ENCODE measurements at places on chromosomes 5 and 9.

DNA sequence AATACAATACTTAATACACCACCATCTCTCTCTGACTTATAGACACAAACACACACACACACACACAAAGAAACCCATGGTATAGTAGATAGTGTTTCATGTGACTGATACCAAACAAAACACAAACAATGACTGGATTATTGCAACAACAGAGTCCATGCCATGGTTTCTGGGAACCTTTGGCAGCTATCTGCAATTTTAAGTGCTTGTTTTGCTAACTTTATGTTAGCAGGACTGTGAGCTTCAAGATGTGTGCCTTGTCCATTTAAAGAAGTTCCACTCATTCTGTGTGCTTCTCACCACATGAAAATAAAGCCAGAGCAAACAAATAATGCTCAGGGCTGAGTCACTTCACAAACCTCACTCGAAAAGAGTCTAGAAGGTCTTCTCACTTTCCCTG, 15.1 kb upstream of the LURAP1L start:
- no peak for DNase-seq

DNA sequence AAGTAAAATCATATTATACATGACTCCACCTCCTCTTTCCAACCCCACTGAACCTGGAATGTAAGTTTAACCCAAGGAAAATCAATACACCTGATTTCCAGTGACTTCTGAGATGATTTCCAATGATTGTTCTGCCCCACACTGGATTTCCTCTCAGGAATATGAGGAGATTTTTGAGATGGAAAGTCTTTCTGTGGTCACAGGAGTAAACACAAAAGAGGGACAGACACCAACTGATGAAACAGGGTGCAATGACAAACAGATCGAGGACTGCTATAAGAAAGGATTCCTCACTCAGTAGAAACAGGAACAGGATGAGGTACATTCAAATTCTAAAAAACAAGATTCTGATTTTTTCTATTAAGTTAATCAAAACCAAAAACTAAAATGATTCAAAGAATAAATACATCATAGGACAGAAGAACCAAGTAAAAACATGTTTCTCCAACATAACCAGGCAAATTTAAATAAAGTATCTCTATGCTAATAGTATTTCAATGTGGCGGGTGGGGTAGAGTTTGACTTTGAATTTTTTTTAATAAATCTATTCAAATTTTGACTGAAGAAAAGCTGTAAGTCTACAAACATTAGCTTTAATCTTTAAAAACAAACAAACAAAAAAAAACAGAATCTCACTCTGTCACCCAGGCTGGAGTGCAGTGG, 42.1 kb downstream of the DTWD2 start:
- no peak for DNase-seq

DNA sequence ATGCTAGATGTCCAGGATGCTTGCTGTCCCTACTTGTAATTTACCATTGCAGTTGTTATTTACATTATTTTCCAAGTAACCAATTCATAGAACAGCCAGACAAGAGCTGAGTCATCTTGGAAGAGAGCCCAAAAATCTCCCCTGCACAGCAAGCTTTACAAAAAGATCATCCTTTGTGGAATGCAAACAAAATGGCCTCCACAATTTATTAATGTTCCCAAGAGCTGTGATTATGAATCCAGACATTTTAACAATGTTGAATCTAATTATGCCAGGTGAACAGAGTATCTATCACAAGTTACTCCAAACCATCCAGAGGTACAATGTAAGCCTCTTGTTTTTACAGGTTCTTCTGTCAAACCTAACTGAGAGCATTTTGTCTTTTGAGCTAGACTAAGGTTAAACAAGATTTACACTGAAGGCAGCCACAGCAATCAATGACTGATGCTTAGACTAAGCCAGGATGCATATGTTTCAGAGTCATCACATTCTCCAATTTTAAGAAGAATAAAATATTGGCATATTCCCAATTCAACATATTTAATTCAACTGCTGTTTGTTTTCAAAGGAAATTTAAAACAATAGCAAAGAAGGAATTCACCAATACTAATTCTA, 95.3 kb upstream of the SLC12A2 start:
- peak; percentile 87 for DNase-seq

DNA sequence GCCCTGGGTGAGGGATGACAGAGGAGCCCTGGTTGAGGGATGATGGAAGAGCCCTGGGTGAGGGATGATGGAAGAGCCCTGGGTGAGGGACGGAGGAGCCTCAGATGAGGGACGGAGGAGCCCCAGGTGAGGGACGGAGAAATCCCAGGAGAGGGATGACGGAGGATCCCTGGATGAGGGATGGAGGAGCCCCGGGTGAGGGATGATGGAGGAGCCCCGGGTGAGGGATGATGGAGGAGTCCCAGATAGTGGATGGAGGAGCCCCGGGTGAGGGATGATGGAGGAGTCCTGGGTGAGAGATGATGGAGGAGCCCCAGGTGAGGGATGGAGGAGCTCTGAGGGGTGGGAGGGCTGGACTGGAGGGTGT, 10.9 kb downstream of the PHF2 start:
- no peak for DNase-seq

DNA sequence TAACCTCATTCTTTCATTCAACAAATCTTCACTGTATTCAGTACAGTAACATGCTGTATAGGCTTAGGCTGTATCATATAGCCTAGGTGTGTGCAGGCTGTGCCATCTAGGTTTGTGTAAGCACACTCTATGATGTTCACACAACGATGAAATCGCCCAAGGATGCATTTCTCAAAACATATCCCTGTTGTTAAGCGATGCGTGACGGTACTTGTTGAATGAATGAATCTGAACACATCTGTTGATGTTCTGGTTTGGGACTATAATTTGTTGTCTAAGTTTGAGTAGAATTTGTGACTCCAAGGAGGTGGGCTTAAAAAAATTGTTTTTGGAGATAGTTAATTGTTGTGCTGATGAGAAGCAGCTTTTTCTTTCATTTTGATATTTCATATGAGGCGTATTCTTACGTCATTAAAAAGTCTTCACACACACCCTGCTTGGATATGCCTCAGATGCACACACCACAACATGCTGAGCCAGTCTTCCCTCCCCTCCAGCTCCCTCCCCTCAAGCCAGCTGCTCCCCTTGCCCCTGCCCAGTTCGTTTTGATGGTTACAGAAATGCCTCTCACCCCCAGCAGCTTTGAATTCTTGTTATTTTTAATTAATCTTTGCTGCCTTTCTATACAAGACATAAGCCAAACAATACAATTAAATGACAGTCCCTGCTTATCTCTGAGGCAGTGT, 5.5 kb upstream of the PSAT1 start:
- DNase-seq = no peak

DNA sequence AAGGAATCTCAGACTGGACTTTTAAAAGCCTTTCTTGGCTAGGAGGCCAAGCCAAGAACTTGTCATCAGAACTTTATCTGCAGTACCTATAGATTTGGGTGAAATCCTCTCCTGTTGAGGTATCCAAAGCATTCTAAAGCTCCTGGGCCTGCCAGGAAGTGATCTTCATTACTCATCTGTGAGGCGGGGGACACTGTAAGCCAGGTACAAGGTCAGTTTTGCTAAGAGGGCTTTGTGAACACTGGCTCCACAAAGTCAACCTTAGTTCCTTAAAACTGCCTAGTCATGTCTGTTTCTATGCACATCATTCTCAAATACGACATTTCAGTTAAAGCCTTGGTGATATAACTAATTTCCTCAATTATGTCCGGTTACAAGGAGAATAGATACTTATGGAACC, 236.7 kb downstream of the PIK3R1 start:
- DNase-seq = no peak

DNA sequence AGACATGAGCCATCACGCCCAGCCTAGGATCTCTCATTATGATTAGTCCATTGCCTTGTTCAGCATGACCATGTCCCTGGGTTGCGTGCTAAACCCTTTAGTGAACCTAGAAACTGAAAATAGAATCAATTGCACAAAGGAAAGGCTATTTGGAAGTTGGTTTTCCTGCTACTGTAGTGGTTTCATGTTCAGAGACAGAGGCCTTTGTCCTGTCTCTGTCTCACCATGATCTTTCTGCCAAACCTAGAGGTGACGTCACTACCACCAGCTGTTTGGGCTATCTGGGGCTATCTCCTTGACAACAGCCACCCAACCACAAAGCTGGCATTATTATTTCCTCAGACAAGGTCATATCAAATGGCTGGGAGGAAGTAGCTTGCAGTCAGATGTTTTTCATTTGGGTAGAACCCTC, 4.0 kb upstream of the CDK5RAP2 start:
- no peak for DNase-seq

GRCh38 chr9:130714586-130715110, 21.1 kb downstream of the EXOSC2 start:
- DNase-seq = no peak

- no peak for DNase-seq
Observed at GRCh38 chr9:37187292-37187691, 66.9 kb downstream of the ZCCHC7 start.

DNA sequence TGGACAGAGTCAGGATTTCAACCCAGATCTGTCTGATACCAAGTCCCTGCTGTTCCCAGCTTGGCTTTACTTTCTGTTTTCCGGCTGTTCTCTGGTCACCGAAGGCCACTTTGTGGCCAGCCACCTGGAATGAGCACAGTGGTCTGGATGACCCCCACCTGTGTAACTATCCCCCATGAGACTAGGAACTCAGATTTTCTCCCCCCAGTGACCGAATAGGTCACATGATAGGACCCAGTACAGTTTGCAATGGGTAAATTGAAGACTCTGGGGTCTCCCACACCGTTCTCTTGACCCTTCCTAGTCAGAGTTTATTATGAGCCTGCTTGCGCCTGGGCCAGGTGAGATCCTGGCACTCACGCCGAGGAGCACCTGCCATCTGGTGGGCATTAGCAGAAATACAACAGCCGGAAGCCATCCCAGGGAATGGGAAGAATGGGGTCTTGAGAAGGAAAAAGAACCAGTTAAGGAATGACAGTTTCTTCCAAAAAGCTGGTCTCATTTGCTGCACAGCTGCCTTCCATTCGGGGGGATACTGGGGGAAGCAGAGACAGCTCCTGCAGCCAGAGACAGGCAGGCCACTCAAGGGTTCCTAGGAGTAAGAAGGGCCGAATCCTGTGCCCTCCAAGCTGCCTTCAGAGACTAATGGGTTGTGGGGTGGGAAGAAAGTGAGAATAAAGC, 7.1 kb downstream of the PHYHD1 start:
- DNase-seq = no peak

DNA sequence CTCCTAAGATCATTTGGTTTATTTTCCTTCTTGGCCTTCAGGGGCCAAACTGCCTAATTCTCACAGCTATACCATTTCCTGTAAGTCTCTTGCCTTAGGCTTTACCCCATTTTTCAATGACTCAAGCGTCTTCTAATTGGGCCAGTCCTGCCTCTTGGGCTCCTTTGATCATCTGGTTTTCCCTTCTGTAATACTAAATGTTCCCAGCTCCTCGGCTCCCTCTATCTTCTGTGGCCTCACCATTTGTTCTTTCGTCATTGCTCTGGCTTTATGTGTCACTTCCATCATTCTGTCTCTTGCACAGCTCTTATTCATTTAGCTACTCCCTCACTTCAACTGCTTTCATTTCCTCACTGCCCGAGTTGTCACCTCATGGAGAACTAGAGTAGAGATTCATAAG, 14.5 kb upstream of the SPINK7 start:
- DNase-seq = no peak
